ENCODE measurements at places on chromosomes 1 and 21.

- no peak for DNase-seq
These were observed at the start of gene NGF for GRCh38 chr1:115337633-115338456. TSS of gene NGF (minus strand) at chr1:115338249. CDS start at chr1:115286795, 51,454 bp downstream.

DNA sequence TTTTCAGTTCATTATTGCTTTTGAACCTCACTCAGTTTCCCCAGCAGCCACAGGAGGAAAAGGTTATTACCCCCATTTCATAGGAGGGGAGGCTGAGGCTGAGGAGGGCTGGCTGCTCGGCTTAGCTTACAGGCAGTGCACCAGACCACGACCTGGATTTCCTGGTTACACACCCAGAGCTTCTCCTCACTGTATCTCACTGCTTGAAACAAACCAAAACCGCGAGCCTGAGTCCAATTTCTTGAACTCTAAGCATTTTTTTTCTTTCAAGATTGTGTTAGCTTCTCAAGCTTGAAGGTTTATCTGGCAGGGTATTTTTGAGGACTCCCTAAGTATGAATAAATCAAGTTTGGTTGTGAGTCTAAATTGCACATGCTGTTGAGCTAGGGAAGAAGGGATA is 188.9 kb upstream of the EDN2 start:
- peak; percentile 81 for DNase-seq

DNA sequence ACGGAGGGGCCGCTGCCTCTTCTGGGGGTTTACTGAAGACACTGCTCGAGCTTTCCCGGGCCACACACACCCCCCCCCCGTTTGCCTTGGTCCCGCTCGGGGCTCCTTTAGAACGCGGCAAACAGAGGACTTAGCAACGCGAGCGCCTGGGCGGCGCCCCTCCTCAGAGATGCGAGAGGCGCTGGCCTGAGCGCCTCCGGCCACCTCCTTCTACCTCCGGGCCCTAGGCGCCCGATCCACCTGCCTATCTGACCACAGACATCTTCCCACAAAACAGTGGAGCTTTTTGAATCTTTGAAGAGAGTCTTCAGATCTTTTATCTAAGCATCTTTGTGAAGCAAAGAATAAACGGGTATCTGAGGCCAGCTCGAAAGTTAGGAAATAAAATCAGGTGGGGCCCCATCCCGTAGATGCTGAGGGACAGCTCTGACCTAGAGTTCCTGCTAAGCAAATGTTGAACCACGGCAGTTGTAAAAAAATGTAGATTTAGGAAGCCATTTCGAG is 436 bp upstream of the TTLL7 start:
- peak; percentile 55 for DNase-seq

DNA sequence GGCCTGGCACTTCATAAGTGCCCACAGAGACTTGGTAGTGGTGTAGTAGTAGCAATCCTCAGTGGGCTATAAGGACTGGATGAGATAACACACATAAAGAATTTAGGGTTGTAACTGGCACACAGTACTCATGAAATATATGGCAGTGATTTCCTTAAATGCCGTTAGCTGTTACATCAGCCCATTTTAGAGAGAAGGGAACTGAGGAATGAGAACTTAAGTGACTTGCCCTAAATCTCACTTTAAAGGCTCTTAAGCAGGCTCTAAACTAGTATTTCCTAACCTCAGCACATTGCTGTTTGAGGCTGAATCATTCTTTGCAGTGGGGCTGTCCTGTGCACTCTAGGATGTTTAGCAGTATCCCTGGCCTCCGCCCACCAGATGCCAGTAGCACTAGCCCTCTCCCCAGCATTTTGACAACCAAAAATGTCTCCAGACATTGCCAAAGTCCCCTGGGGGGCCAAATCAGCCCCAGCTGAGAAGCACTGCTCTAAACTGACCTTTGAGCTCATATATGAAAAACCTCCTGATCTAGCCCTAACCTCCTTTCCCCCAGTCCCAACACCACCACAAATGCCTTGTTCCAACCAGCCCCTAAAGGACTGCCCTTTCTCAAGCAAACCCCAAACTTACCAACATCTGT is 11.6 kb downstream of the CAMK2N1 start:
- no peak for DNase-seq

- no peak for DNase-seq
These were observed 141.7 kb upstream of the NRIP1 start for GRCh38 chr21:15206514-15206913.

- DNase-seq, result no peak
These were observed 34.6 kb upstream of the PLEKHO1 start for GRCh38 chr1:150115121-150115520.

GRCh38 chr21:46650476-46651098 is 15.1 kb downstream of the PRMT2 start:
- no peak for DNase-seq

DNA sequence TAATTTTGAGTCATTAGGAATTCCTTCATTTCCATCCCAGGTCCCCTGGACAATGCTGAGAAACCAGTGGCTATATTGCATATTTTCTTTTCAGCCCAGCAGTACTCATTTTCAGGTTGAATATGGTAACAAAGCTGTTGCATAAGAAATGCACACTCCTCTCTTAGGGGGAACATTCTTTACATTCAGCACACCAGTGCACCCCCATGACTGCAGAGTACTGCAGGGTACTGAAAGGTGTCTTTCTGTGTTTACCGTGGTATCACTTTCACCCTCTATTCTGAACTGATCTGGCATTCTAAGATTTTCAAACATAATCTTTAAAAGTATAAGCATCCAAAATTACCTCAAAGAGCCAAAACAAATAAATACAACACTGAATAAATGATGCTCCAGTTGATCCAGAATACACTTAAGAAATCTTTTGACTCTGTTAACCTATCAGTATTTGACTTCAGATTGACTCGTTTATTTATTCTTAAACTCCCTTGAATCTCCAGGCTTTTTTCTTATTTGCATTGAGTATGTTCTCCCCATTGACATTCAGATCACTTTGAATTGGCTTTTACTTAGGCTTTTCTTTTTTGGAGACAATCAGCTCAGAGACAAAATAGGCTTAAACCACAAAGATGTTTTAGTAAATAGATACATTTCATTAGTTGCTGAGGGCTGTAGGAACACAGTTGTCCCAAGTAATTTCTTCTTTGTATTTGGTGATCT is 213.6 kb downstream of the NFIA start:
- DNase-seq, result no peak

- DNase-seq, result no peak
These were observed 71.6 kb downstream of the SGIP1 start for GRCh38 chr1:66605419-66605997.

DNA sequence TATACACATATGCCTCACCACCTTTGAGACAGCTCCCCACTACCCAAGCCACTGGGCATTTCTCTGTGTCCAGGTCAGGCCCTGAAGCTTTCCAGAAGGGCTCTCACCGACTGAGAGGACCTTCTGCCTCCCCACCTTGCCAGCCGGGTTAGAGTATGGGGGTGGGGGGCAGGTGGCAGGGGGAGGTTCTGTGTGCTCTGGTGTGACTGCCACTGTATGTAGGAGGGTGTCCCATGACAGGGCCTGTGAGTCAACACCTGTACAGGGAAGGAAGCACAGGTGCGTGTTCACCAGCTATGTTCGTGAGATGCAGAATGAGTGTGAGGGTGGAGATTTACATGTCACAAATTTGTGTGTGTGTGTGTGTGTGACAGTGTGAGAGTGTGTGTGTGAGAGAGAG is 7.0 kb downstream of the AHDC1 start:
- no peak for DNase-seq

- DNase-seq, result no peak
These were observed 3.4 kb upstream of the TEX35 start for GRCh38 chr1:178509414-178510007.

GRCh38 chr1:3634059-3634800 is 9.4 kb downstream of the TPRG1L start:
- DNase-seq, result no peak

- no peak for DNase-seq
These were observed 80.7 kb upstream of the TNFSF4 start for GRCh38 chr1:173287785-173288184.

GRCh38 chr1:206699626-206700025 is 14.9 kb downstream of the MAPKAPK2 start:
- DNase-seq, result no peak

DNA sequence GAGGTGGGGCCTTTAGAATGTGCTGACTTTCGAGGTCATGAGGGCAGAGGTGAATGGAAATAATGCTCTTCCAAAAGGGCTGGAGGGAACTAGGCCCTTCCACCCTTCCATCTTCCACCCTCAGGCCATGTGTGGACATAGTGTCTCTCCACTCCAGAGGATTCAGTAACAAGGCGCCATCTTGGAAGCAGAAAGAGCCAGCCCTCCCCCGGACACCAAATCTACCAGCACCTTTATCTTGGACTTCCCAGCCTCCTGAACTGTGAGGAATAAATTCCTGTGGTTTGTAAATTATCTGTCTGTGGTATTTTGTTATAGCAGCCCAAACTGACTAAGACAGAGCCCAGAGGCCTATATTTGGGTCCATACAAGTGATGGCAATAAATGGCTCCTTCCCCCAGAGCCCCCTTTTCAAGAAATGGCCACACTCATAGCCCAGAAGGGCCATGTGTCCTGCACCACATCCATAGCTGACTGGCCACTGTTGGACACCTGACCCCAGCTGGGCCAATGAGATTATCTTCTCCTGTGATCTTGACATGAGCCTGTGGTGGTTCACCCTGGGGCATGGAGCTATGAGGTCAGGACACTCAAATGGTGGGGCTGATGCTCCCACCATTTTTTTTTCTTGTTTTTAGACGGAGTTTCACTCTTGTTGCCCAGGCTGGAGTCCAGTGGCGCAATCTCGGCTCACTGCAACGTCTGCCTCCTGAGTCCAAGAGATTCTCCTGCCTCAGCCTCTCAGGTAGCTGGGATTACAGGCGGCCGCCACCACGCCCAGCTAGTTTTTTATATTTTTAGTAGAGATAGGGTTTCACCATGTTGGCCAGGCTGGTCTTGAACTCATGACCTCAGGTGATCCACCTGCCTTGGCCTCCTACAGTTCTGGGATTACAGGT is 114.9 kb downstream of the RRAGC start:
- DNase-seq, result no peak

GRCh38 chr1:157117527-157118057 is 18.0 kb upstream of the ETV3L start:
- no peak for DNase-seq

GRCh38 chr1:14372526-14372925 is 226.0 kb upstream of the KAZN start:
- no peak for DNase-seq

GRCh38 chr1:13539683-13540082 is 25.9 kb upstream of the LRRC38 start:
- DNase-seq, result no peak

GRCh38 chr1:178659789-178660208 is 65.2 kb upstream of the RALGPS2 start:
- no peak for DNase-seq

GRCh38 chr1:42674214-42674613 is 8.0 kb upstream of the YBX1 start:
- no peak for DNase-seq

DNA sequence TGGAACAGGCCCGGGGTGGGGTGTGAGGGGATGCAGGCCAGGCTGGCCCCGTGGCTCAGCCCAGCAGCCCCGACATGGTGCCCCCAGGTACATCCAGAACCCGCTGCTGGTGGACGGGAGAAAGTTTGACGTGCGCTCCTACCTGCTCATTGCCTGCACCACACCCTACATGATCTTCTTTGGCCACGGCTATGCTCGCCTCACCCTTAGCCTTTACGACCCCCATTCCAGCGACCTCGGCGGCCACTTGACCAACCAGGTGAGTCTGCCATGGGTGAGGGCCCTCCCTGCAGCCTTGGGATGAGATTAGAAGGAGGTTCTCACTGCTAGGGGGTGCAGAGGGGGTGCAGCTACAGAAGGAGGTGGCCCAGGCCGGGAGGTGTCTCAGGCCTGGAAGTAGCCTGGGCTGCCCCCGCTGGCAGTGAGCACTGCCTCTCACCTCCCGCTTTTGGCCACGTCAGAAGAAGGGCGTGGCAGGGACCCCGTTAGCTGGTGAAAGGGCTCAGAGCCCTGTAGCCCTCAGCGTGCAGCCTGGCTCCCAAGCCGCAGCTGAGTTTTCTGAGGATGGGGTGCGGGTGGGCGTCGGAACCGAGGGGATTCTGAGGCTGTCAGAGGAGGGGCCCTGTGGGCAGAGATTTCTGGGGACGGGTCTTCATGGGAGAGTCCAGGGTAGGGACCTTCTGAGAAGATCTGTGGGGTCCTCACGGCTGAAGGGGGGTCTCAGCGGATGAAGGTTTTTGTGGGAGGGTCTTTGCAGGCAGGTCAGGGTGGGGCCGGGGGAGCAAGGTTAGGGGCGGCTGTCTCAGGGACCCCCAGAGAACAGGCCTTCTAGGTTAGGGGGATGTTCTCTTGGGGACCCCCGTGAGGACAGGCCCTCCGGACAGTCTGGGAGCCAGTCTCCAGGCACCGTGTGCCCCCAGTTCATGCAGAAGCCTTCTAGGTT is 10.4 kb downstream of the TTLL10 start:
- no peak for DNase-seq

DNA sequence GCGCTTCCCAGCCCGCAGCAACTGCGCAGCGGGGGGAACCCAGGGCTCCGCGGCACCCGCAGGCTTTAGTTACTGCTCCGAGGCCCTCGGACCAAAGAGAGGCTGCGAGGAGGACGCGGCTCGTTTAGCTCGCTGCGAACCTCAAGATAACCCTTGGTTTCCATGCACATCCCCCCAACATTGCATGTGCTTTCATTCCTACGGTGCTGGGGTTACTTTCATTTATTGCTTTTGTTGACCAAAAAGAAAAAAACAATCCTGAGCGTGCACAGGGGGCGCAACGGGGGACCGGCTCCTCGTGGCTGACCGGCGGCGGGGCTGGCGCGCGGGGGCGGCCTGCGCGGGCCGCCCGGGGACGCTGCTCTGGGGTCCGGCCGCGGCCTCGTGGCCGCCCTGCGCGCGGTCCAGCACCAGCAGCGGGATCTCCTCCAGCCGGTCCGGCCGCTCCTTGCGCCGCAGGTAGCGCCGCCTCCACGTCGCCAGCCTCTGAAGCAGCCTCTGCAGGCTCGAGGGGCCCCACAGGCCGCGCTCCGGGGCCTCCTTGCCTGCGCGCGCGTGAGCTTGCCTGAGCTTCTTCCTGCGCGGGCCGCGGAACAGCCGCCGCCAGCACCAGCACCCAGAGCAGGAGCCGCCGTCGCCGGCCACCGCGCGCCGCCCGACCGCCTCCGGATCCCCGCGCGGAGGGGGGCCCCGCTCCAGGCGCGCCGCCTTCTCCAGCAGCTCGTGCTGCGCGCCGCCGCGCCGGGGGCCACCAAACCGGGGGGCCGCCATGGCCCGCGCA is 77.4 kb downstream of the DESI2 start:
- peak; percentile 44 for DNase-seq

DNA sequence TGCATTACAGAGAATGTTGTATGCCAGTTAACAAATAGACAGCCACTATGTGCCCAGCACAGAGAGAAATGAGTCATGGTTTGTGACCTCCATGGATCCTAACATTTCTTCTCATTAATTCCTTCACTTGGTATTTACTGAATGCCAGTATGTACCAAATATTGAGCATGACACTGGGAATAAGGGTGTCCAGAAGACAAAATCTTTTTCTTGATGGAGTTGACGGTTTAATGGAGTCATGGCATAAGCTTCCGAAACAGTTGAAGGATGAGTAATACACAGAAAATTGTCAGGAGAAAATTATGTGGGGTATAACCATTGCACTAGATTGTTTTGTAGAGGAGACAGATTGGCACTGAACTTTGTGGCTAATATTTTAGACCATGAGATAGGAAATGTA is 36.9 kb downstream of the PTGFR start:
- no peak for DNase-seq
